Fibroblast of lung (primary cell): ENCODE measurements at places on chromosomes 5 and 9.

- H3K27ac ChIP-seq, result no peak overlapping the region
- no peak overlapping the region for H3K4me3 ChIP-seq
- no peaks in the 10 kb centered on the region for H3K4me1 ChIP-seq
- peaks cover 22% of the 10 kb centered on the region for H3K36me3 ChIP-seq
Observed at GRCh38 chr9:89354471-89354870, 36.2 kb downstream of the SECISBP2 start.

- H3K4me3 ChIP-seq, result no peak overlapping the region
- H3K36me3 ChIP-seq, result no peaks in the 10 kb centered on the region
- no peak for DNase-seq
- no peaks in the 10 kb centered on the region for H3K27me3 ChIP-seq
Observed at GRCh38 chr5:113218200-113218599, 216.6 kb downstream of the TSSK1B start.

DNA sequence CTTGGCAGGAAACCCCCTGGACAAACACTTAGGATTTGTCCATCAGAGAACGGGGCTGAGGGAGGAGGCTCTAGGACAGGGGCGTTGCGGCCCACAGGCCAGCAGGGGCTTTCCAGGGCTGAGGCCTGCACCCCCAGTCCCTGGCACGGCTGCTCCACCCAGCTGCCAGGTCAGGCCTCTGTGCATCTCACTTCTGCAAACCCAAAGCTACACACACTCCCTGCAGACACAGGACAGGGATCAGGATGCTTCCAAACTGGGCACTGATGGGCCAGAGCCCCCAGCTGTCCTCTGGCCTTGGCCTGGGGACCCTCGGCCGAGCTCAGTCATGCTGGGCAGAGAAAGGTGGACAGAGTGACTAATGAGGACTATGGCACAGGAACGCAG lies 106.2 kb upstream of the SARDH start:
- no peak overlapping the region for H3K27ac ChIP-seq
- H3K4me3 ChIP-seq, result no peak overlapping the region
- DNase-seq, result no peak
- peaks cover 13% of the 10 kb centered on the region for H3K4me1 ChIP-seq

GRCh38 chr5:14040542-14040941 lies 96.1 kb upstream of the DNAH5 start:
- peak overlapping the region; percentile 10 for H3K27ac ChIP-seq
- no peaks in the 10 kb centered on the region for H3K36me3 ChIP-seq
- no peaks in the 10 kb centered on the region for H3K27me3 ChIP-seq
- no peak overlapping the region for H3K4me3 ChIP-seq
- no peak for DNase-seq
- H3K4me1 ChIP-seq, result peaks cover 47% of the 10 kb centered on the region

- H3K4me1 ChIP-seq, result no peaks in the 10 kb centered on the region
- no peaks in the 10 kb centered on the region for H3K27me3 ChIP-seq
- peak within 1 kb of the TSS; percentile 40 for H3K4me3 ChIP-seq
- H3K36me3 ChIP-seq, result no peaks in the 10 kb centered on the region
Observed at GRCh38 chr9:101028346-101029314, at the start of gene PLPPR1. PLPPR1 (plus strand) TSS chr9:101028727.
